ENCODE measurements at places on chromosomes 6 and 20. TPM values are rescaled to one million over a fixed set of nuclear protein-coding genes. Genes with fewer than 3 reads are reported as not detected.

- no peaks in the 10 kb centered on the region for H3K36me3 ChIP-seq
- H3K4me3 ChIP-seq = no peak overlapping the region
- H3K27me3 ChIP-seq = peaks cover 8% of the 10 kb centered on the region
- no peak for DNase-seq
- no peaks in the 10 kb centered on the region for H3K4me1 ChIP-seq
- H3K27ac ChIP-seq = no peak overlapping the region
Measured at GRCh38 chr6:57303931-57304681, 13.3 kb upstream of the PRIM2 start.

GRCh38 chr6:111061508-111061907 is 25.8 kb upstream of the SLC16A10 start:
- peaks cover 3% of the 10 kb centered on the region for H3K36me3 ChIP-seq
- H3K27ac ChIP-seq = no peak overlapping the region
- no peaks in the 10 kb centered on the region for H3K27me3 ChIP-seq

DNA sequence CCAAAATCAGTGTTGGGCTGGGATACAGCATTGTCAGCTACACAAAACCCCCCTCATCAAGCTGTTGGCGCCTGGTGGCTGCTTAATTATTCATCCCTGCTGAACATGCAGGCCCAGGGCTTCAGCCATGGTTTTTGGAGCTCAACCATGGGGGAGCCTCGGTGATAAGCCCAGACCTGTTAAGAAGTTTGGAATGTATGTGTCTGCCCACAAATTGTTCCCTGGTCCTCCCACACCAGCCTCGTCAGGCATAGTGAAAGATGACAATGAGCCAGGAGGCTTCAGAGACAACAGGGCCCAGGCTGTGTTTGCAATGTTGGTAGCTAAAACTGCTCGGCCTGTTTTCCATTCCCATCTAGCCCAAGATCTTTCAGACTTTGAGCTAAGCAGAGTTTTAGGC is 34.8 kb upstream of the SIRPA start:
- no peak overlapping the region for H3K4me3 ChIP-seq
- H3K27me3 ChIP-seq = peaks cover 7% of the 10 kb centered on the region
- H3K27ac ChIP-seq = no peak overlapping the region
- DNase-seq = no peak

DNA sequence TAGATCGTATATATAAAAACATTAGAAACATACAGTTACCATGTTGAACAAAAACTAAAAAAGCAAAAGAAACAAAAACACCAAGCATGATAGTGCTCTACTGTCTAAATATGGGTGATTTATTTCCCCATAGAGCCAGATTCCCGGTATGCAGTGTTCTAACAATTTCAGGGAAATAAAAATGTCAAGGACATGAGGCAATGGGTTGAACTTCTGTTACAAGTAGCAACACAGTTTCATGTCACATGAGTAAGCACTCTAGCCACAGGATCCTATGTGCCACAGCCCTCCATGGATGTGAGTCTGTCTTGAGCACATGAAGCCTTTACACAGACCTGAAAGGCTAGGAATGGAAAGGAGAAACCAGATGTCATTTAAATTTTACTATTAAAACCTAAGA is 96.0 kb downstream of the MAP3K5 start:
- H3K27me3 ChIP-seq = no peaks in the 10 kb centered on the region
- peaks cover 15% of the 10 kb centered on the region for H3K4me1 ChIP-seq
- DNase-seq = no peak
- peaks cover 11% of the 10 kb centered on the region for H3K36me3 ChIP-seq
- no peak overlapping the region for H3K4me3 ChIP-seq

ME1 gene
- total RNA-seq = not detected

DNA sequence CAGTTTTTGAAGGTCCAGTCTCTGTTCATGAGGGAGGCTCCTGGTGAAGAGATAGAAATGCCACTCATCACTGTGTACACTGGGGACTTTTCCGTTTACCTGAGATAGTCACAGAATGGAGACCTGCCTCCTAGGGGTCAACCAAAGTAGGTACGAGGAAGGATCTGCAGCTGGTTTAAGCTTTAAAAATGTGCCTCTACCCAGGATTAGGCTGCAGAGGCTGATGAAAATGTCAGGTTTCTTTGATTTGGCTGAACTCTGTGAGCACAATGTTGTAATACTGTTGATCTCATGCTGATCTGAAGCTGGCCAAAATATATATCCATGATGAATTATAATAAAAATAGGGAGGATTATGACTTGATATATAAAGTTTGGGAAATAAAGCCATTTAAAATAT is 182.7 kb downstream of the ADAT2 start:
- DNase-seq = no peak
- no peak overlapping the region for H3K27ac ChIP-seq
- no peaks in the 10 kb centered on the region for H3K27me3 ChIP-seq

DNA sequence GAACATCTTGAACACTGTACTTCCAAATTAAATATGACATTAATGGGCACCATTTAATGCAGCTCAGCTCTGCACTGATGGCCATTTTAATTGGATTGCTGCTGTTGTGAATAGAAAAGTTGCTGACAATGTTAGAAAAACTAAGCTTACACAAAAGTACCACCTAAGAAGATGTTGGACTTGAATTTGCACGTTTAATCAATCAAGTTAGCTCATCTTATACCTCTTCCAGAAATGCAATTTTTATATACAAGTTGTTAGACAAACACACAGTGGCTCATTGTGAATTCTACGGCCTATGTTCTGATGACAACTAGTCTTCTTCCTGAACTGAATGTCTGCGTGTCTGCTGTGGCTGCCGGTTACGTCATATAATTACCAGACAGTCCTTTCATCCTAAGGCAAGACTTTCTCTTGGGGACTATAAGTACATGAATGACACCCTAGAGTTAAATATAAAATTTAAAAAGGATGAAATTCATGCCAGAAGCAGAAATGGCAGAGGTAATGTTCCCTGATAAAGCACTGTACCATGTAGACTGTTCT is 330.2 kb downstream of the EPM2A start:
- DNase-seq = no peak
- no peaks in the 10 kb centered on the region for H3K27me3 ChIP-seq
- no peaks in the 10 kb centered on the region for H3K4me1 ChIP-seq

- H3K27me3 ChIP-seq = no peaks in the 10 kb centered on the region
- no peaks in the 10 kb centered on the region for H3K36me3 ChIP-seq
- no peaks in the 10 kb centered on the region for H3K4me1 ChIP-seq
- H3K27ac ChIP-seq = no peak overlapping the region
Measured at GRCh38 chr20:58202044-58202443, 26.4 kb downstream of the ANKRD60 start.

DNA sequence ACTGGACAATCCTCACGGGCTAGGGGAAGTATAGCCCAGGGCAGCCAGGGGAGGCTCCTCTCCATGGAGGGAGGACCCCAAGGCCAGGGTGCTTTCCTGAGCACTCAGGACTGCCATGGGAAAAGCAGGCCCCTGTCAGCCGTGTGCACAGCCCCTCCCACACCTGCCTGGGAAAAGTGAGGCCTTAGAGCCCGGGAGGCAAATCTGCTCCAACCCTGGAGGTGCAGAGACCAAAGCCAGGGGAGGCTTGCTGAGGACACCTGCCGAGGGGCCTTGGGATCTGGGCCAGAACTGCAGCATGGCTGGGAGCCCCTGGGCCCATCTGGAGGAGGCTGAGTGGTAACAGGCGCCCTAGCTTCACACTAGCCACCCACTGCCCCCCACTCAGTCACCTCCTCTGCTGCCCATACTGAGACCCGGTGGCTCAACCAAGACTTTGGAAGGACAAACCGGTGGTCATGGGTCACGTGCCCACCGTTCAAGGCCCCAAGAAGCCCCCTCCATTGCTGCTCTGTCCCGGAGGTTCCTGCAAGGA is 55.2 kb downstream of the YTHDF1 start:
- no peaks in the 10 kb centered on the region for H3K36me3 ChIP-seq
- no peaks in the 10 kb centered on the region for H3K4me1 ChIP-seq
- no peak for DNase-seq
- peaks cover 2% of the 10 kb centered on the region for H3K27me3 ChIP-seq
- no peak overlapping the region for H3K4me3 ChIP-seq

- DNase-seq = no peak
- no peak overlapping the region for H3K4me3 ChIP-seq
- H3K27ac ChIP-seq = no peak overlapping the region
Measured at GRCh38 chr6:157403686-157404051, 22.7 kb downstream of the ZDHHC14 start.

PPIL6 gene
- total RNA-seq = 0.19 TPM

GRCh38 chr6:33171016-33171879 is 21.0 kb downstream of the COL11A2 start:
- no peaks in the 10 kb centered on the region for H3K36me3 ChIP-seq
- no peaks in the 10 kb centered on the region for H3K4me1 ChIP-seq
- DNase-seq = no peak
- H3K4me3 ChIP-seq = no peak overlapping the region

FOXC1 gene
- total RNA-seq = not detected

GRCh38 chr20:51687108-51687507 is 81.1 kb downstream of the ATP9A start:
- no peaks in the 10 kb centered on the region for H3K4me1 ChIP-seq
- H3K36me3 ChIP-seq = no peaks in the 10 kb centered on the region
- DNase-seq = no peak
- H3K27me3 ChIP-seq = no peaks in the 10 kb centered on the region

RAD21L1 gene
- total RNA-seq = not detected

MEI4 gene
- total RNA-seq = not detected

DNA sequence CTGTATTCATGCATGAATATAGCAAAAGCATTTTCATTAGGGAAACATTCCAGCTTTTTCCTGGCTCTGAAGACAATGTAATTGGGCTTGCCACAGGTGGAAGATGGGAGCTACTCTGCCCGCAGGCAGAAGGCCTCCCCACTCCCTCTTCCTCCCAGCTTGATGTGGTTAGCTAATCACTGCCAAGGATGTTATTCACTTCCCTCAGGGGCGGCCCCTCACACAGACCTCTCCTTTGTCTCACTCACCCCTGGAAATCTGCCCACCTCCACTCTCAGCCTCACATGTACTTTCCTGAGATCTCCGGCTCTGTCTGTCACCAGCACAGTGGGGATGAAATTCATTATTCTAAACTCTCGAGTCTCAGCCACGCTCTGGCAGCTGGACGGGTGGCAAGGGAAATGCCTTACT is 100.7 kb downstream of the ANKRD60 start:
- no peak overlapping the region for H3K4me3 ChIP-seq
- H3K36me3 ChIP-seq = no peaks in the 10 kb centered on the region
- peaks cover 17% of the 10 kb centered on the region for H3K4me1 ChIP-seq
- H3K27me3 ChIP-seq = peaks cover 52% of the 10 kb centered on the region

DNA sequence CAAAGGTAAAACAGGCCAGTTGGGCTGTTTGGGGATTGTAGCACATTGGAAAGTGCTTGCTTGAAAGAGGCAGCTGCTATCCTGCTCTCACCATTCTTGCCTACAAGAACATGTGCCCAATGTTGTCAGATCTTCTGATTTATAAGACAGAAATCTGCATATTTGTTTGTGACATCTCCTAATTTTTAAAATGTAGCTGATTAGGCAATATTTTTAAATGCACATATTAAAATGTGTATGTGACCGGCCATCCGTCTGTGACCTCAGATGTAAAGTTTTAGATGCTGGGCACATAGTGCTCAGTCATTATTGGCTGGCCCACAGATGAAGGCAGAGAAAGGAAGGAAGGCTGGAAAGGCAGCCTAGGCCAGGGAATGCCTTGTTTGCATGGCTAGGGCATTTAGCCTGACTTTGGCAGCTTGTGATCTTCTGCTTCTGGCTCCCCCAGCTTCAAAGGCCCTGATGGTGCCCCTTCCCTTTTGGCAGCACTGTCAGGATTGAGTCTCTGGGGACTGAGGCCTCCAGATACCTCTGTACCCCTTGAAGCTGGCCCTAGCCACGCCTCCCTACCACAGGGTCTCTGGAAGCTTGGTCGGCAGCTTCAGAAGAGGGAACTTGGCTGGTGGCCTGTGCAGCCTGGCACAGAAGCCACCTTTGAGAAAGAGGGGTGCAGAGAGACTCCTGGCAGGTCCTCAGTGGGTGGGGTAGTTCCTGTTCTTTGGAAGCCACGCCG is 6.4 kb downstream of the SNPH start:
- no peaks in the 10 kb centered on the region for H3K27me3 ChIP-seq
- H3K4me3 ChIP-seq = no peak overlapping the region
- H3K27ac ChIP-seq = no peak overlapping the region
- H3K36me3 ChIP-seq = no peaks in the 10 kb centered on the region
- no peak for DNase-seq

OVOL2 gene
- total RNA-seq = not detected

DNA sequence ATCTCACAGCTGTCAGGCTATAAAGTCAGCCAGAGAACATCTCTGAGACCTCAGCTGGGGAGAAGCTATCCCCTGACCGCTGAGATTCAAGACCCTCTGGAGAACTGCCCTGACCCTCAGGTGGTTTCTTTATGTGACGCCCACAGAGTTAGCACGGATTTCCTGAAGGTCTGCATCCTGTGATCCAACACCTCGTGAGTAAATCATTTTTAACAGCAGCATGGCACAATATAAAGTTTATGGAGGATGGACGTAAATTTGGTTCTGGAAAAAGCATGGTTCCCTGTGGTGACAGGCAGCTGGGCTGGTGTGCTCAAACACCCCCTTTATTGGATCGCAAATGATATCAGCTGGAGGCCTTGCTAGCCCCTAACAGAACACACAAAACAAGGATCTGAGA is 25.3 kb upstream of the TRAF3IP2 start:
- H3K4me3 ChIP-seq = no peak overlapping the region
- no peaks in the 10 kb centered on the region for H3K27me3 ChIP-seq
- peaks cover 2% of the 10 kb centered on the region for H3K36me3 ChIP-seq
- H3K4me1 ChIP-seq = no peaks in the 10 kb centered on the region

DNA sequence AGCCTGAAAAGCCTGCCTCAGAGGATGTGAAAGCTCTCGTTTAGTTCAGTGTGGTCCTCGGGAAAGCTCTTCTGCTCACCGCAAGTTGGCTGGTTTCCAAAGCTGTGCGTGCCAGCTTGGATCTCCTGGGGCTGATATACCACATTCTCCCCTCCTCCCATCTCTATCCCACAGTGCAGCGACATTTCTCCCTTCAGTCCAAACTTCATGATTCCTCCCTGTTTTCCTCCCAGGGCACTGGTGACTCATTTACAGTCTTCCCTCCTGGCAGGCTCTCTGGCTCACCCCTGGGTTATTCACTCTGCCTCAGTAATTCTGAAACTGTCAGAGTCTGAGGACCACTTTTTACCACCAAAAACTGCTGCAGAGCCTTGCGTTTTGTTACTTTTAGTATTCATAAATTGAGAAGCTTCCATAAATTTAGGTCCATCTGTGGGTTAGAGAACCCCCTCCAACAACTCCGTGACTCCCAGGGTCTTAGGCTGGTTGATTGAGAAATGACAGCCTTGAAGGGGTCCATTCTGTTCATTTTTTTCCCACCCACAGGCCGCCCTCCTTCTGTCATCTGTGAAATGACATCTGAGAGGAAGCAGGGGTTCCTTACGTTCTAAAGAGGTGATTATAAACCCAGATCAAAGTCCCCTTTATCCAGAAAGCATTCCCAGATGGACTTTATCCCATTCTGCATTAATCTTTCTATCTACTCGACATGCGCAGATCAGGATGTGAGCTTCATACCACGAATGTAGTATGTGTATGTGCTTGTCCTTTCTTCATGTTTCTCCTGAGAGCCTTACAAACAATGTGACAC is 6.1 kb downstream of the TRIM10 start:
- DNase-seq = no peak
- peaks cover 16% of the 10 kb centered on the region for H3K4me1 ChIP-seq
- no peaks in the 10 kb centered on the region for H3K36me3 ChIP-seq
- no peak overlapping the region for H3K27ac ChIP-seq
- peaks cover 10% of the 10 kb centered on the region for H3K27me3 ChIP-seq

PRL gene
- total RNA-seq = not detected

SMPD2 gene
- total RNA-seq = 9.7 TPM
